CD4-positive, alpha-beta T cell treated with Interleukin-1 beta for 1 hour (primary cell): ENCODE measurements at places on chromosomes 16 and 17.

DNA sequence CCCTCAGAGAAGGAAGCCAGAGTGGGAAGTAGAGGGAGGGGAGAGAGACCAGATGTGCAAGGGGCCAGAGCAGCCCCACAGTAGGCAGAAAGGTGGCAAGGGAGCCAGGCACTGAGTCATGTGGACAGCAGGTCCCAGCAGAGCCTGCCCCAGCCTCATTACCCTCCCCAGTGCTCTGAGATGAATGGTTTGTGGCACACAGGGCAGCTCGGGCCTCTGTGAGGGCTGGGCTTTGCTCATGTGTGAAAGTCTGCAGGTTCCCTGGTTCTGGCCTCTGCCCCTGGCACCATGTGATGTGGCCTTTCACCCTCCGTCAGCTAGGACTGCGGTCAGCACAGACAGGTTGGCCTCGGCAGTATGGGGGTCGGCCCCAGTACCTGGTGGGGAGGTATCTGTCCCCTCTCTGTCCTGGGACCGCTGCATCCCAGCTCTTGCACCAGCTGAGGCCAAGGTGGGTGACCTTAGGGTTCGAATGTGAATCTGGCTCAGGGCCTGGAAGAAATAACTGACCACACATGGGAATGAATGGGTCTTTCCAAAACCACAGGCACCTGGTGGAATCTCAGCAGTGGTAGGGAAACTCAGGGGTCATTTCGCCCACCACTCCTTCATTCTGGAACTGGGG, 8.9 kb downstream of the LRRC75A start:
- no peak for DNase-seq

GRCh38 chr17:1260086-1260769, 10.0 kb upstream of the BHLHA9 start:
- no peak for DNase-seq

DNA sequence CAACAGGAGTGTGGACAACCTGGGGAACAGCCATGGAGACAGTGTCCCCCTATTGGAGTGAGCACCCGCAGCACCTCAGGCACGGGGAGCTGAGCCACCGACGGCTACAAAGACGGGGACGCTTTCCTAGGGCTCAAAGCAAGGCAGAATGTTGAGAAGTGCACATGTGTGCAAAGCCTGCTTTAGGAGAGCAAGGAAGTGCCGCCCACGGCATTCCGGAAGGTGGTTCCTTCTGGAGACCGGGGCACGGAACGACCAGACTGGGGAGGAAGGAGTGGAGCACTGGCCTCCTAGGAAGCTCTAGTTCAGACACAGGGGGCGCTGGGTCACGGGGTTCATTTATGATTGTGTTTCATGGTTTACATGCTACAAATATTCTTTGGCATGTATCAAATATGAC, 52.2 kb downstream of the TBC1D16 start:
- DNase-seq = no peak

DNA sequence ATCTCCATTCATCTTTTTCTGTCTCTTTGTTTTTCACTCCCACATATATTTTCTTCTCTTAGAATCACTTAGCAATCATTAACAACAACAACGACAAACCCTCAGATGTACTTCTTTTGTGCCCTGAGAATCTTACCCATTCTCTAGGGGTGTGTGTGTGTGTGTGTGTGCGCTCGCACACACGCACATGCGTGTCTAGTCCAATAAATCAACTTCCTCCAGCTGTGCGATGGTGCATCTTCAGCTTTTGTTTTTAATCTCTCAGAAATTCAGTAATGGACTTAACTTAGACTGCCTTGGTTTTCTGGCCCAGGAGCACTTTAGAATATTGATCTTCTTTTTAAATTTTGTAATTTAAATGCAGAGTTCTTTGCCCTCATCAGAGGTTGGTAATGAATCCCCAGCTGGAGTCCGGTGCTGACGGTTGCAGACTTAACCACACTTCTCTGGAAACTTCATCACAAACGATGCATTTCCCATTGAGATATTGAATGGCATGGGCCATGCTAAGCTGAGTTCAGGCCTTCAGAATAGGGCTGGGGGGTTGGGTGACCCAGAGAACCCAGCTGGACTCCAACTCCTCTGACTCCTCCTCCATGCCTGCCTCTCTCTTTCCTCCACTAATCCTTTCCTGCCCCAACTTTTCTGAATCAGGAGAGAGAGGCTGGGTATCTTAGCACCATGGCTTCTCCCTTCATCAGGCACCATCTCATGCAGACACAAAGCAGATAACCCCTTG, 193.9 kb downstream of the ZNF18 start:
- DNase-seq = no peak

DNA sequence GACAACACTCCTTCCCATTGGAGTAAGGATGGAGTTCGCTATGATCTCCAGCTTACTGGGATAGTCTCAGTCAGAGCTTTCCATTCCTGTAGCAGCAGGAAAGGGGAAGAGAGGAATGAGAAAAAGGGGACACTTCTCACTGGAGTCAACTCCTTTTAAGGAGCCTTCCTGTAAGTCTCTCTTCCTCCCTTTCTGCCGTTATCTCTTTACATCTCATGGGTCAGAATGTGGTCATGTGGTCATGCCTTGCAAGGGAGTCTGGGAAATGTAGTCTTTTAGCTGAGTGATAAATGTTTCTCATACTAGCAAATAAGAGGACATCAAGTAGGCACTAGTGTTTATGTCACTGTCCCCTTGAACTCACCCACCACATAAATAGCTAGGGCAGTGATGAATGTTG, 227.3 kb downstream of the HAPSTR1 start:
- DNase-seq = no peak

DNA sequence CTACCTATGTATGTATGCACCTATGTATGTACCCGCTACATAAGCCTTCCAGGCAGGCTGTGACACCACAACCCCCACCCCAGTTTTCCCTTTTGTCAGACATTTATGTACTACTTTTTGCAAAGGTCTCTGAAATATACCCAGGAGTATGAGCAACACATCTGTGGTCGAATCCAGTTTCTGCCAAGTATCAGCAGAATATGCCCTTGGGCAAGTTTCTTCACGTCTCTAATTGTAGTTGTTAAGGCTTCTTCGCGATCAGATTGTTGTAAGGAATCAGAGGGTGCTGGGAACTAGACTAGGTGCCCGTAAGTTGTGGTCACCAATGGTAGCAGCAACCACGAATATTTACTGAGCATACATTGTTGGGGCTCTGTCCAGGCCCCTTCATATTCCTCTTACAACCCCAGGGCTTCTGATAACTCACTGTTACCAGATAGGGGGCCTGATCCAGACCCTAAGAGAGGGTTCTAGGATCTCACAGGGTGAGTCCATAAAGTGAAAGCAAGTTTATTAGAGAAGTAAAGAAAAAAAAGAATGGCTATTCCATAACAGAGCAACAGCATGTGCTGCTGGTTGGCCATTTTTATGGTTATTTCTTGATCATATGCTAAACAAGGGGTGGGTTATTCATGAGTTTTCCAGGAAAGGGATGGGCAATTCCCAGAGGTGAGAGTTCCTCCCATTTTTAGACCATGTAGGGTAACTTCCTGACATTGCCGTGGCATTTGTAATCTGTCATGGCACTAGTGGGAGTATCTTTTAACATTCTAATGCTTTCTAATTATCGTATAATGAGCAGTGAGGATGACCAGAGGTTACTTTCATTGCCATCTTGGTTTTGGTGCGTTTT, 16.6 kb downstream of the NUDT7 start:
- DNase-seq = no peak
